Ureter (tissue), 1 donor: ENCODE measurements at places on chromosomes 2 and 18. TPM values are rescaled to one million over a fixed set of nuclear protein-coding genes. Genes with fewer than 3 reads are reported as not detected.

PSMA8 gene
- not detected for total RNA-seq

MOCOS gene
- 38.0 TPM for total RNA-seq

SLC5A7 gene
- total RNA-seq, result 3.7 TPM

TMEM237 gene
- total RNA-seq, result 23.6 TPM

KLHL14 gene
- total RNA-seq, result 0.29 TPM

DHX57 gene
- 23.4 TPM for total RNA-seq

HIBCH gene
- total RNA-seq, result 62.3 TPM

SCTR gene
- total RNA-seq, result not detected

ANO7 gene
- 1.4 TPM for total RNA-seq

MROH2A gene
- total RNA-seq, result 9.3 TPM

VWC2L gene
- not detected for total RNA-seq

RNPEPL1 gene
- 57.3 TPM for total RNA-seq

DNA sequence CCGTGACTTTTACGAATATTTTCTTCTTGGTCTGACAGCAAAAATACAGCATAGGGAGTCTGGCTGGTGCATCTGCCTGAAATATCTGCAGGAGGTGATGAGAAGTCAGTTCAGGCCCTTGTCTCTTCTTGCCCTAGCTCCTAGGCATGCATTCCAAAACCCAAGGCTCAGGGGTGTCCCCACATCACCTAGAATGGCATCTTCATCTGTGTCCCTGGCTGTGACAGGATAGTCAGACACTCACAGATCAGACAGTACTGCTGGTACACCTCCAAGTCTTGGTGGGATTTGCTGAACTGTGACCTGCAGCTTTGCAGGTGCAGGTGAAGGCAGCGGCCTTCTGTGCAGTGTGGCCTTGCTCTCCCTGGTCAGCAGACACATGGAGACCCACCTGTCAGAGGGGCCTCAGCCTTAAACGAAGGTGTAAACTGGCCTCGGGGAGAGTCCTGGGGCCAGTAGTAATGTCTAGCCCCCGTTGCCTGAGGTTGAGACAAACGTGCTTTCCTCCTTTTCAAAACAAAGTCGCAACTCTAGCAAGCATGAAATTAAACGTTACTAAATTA is 42.8 kb downstream of the MBP start:
- no peak for DNase-seq

DNA sequence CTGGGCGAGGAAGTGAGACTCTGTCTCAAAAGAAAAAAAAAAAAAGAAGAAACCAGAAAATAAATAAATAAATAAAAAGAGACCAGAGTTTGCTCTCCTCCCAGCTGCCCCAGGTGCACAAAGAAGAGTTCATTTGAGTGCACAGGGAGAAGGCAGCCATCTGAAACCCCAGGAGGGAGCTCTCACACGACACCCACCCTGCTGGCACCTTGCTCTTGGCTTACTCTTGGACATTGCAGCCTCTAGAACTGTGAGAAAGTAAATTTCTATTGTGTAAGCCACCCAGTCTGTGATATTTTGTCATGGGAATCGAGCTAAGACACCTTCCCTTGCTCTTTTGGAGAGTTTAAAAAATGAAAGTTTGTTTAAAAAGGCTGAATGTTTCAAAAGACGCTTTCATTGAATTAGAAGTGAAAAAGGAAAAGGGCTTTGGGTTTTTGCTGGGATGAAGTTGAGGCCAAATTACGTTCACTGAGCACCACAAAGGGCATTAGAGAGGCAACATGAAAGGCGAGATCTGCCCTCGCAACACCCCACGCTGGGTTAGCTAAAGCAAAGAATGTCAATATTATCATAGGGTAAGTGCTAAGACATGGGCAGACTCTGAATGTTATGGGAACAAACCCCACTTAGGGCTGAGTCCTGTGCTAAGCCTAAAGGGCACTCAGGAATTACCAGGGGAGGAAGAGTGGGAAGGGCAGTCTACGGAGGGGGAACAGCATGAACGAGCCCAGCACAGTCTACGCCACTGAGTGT is 128.9 kb upstream of the RIOK3 start:
- no peak for DNase-seq

DNA sequence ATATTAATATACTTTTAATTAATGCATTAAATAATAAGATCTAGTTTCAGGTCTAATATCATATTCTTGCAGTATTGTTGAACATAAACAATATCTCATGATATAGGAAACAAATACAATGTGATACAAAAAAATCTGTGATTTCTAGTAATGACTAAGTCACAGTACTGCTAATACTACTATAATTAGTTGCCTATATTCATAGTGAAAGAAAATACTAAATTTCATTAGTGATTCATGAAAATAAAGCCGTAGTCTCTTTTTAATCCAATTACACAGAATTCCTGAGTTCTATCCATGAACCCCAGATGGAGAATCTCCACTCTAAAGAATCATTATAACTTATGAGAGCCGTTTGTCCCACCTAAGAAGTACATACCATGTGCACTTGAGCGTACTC is 266.3 kb upstream of the ACVR2A start:
- no peak for DNase-seq

- DNase-seq, result no peak
These were observed 103.2 kb downstream of the NCOA1 start for GRCh38 chr2:24594283-24594682.

GRCh38 chr2:43010438-43011157 is 215.8 kb downstream of the ZFP36L2 start:
- peak; percentile 37 for DNase-seq

DNA sequence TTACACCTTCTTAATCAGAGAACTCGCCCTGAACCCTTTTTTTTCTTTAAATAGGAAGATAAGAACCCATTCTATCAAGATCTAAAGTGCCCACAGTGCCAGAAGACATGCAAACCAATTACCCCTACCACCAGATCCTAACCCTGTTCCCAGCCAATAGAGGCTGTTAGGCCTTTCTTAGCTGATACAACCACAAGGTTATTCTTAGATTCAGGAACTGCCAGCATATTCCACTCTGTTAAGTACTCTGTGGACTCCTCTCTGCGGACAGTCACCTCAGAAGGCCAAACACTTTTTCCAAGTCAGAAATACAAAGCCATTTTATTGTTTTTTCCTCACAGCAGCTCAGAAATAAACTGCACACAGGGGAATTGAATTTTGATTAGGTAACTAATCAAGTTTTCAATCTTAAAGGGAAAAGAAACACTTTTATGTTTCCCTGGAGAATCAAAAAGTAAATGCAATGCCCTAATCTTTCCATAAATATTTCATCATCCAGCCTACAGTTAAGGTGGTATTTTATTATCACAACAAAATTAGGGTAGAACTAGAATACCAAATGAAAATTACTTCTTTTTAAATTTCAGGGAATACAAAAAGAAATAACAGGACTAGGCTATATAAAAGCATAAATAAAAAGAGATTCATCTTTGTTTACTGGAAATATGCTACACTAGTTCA is 111.4 kb downstream of the NBAS start:
- no peak for DNase-seq

DNA sequence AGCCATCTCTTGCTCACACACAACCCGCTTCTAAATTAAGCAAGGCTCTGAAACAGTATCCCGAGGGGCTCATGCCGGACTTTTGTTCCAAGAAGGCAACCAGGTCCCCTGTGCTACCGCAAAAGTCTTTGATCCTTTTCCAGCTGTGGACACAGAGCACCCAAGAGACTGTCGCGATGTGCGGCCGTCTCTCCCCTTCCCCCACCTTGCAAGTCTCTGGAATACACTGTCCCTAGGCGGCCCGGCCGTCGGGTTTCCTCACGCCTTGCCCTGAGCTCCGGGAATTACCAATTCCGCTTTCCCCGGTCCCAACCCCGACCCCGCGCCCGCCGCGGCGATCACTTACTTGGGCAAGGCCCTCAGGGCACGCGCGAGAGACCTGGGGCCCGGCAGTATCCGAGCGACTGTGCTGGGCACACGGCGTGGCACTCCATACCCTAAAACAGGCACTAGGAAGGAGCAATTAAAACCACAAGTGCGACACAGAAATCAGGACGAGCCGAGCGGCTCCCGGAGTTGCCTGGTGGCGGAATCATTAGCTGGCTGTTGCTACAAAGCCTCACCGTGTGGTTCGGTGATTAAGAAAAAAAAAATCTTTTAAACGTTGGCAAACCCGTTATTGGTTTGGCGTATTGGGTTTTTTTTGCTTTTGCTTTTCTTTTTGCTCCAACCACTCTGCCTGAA is 2.2 kb upstream of the DLX1 start:
- DNase-seq, result no peak

GRCh38 chr2:179273461-179273962 is 8.9 kb upstream of the SESTD1 start:
- no peak for DNase-seq

DNA sequence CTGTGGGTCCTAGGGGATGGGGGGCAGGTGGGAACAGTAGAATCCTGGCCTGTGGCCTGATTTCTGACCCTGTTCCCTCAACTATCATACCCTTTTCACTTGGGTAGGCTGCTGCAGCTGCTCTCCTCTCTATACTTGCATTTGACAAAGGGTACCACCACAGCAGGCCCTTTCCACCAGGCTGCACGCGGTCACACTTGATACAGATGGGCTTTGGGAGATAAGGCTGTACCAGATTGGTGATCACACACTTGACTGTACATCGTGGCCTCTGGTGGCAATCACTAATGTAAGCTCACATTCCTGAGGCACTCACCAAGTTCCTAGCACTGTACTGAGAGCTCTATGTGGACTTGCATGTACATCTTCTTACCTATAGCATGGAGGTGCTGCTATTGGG is 1.6 kb upstream of the RALB start:
- no peak for DNase-seq

DNA sequence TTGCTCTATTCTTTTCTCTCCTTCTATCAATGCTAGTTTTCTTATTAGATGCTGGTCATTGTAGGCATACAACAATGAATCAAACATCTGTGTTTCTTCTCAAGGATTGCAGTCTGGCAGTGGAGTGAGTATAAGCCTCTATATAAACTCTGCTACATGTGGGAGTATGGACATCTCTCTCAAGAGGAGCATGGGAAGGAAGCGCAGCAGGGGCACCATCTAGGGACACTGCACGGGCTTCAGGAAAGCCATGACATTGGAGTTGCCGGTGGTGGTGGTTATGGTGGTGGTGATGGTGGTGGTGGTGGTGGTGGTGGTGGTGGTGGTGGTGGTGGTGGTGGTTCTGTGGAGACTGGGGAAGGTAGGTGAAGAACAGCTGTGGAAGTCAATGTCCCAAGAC is 462.6 kb downstream of the RNF144A start:
- no peak for DNase-seq

DNA sequence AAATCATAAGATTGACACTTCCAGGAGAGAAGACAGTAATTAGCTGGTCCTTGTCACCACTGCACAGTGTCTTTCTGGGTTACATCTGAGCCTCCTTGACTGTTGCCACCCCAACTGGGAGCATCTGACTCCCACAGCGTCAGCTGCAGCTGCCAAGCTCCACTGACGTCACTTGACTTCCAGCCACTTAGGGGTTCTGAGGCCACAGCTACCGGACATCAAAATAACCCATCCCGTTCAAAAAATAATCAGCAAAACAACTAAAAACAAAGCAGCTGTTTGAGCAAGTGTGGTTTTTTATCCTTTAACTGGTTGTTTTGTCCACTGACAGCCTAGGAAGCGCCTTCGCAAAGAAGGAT is 206.5 kb upstream of the AGAP1 start:
- DNase-seq, result no peak

- no peak for DNase-seq
These were observed 5.9 kb upstream of the TMSB10 start for GRCh38 chr2:84899304-84900204.

DNA sequence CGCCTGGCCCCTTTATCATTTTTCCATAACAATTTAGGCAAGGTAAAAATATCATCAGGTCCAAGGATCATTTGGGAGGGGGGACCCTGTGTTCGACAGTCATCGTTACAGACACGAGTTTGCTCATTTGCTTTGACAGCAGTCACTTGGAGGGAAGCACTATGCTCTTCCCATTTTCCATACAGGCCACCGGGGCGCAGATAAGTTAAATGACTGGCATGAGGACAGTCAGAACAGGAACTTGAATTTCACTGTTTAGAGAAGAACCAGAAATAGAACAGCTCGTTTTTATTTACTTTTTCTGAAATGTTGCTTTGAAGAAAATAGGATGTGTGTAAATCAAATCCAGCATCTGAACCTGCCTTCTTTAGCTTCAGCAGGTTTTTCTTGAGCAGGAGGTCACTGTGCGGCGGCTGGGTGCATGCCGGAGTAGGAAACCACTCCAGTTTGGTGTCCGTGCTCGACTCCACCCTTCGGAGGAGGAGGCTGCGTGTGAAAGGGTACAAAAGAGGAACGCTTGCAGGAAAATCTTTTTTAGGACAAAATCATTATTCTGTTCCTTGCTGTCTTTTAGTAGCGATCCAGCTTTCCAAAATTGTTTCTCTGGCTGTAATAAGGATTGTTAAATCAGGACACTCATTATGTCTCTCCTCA is 15.2 kb downstream of the NPAS2 start:
- DNase-seq, result no peak

GRCh38 chr2:146917431-146918042 is 927.3 kb upstream of the ACVR2A start:
- DNase-seq, result no peak

GRCh38 chr2:216796115-216796840 is 63.6 kb downstream of the TNP1 start:
- DNase-seq, result no peak

GRCh38 chr18:40148960-40149359 is 1806.1 kb upstream of the PIK3C3 start:
- DNase-seq, result no peak
